ENCODE measurements at places on chromosomes 7 and 10. TPM values are rescaled to one million over a fixed set of nuclear protein-coding genes. Genes with fewer than 3 reads are reported as not detected.

DNA sequence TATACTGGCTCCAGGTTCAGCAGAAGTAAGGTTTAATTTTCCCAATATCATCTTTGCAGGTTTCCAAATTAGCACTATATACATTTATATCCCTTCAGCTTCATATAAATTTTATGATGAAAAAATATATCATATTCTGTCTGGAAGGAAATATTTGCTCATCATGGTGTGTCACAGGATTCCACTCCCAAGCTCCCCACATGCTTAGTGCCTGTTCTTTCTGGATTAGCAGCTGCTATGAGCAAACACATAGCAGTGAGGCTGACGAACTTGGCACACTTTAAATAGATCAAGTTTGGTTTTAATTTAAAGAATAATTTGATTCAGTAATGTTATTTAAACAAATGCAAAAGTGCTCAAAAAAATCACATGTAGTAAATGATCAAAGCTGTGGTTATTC lies 251.9 kb downstream of the AGMO start:
- DNase-seq = no peak

GRCh38 chr10:78659598-78659967 lies 409.2 kb upstream of the ZMIZ1 start:
- DNase-seq = no peak

DNA sequence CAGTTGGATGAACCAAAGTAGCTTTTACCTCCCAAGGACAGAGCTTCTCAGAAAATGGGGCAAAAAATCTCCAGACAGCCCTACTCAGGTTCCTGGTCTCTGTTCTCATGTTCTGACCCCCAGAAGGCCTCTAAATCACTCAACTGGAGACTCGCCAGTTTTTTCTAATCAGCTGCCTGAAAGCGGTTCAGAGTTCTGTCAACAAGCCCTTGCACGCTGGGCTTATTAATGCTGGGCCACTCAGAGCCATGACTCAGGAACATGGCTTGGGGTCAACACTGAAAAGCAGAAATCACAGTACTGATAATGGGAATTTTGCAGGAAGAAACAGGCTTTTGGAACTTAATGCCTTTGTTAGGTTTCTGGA lies 15.3 kb downstream of the ECHDC3 start:
- peak; percentile 48 for DNase-seq

DNA sequence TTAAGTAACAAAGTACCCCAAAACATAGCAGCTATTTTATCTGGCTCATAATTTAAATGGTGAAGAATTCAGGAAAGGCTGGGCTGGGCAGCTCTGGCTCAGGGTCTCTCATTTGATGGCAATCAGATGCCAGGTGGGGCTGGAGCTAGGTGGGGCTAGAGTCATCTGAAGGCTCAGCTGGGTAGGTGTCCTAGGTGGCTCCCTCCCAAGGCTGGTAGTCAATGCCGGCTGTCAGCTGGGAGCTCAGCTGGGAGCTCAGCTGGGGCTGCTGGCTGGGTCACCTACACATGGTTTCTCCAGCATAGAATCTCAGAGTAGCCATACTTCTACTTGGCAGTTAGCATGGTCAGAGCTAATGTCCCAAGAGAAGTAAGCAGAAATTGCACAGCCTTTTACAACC lies 34.1 kb downstream of the OSBPL3 start:
- DNase-seq = no peak

- no peak for DNase-seq
Observed at GRCh38 chr7:2108071-2108455, 124.7 kb downstream of the MAD1L1 start.

DNA sequence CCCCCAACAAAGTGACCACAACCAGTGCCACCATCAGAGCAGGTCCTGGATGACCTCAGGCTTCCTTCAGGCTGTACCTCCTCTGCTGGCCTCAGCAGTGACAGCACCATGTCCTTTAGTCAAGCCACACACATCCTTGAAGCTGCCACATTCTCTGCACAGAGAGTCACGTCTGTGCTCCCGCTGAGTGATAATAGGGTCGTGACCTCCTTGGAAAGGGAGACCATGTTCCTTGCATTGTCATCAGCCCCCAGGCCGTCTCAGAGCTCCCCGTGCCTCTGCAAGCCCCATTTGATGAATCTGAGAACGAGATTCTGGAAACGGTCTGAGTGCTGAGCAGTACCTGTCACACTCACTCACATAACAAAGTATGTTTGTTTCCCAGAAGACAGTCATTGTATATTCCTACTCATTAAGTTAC lies 106.5 kb upstream of the PRR15 start:
- DNase-seq = no peak

DNA sequence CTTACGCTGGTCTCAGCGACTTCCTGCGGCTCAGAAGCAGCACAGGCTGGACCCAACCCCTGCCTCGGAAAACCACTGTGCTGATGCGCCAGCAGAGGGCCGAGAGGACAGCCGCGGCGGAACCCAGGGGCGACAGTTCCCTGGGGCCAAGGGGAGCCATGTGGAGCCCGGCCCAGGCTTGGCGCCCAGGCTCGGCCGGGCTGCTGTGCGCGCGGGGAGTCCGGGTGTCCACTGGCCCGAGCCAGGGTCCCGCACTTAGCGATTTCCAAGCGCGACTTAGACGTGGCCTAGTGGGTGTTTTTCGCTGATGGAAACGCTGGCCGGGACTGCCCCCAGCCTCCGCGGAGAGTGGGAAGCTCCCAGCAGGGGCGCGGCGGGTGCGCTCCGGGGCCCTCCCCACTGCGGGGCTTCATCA lies 18.6 kb upstream of the ZNF32 start:
- no peak for DNase-seq

- DNase-seq = peak; percentile 81
Observed at GRCh38 chr7:107891636-107892366, 818 bp downstream of the DLD start.

GRCh38 chr7:138460176-138460648 lies at the start of gene TRIM24:
TSS of gene TRIM24 (plus strand) at chr7:138460259. CDS start at chr7:138460549, 290 bp downstream.
- peak; percentile 98 for DNase-seq

DNA sequence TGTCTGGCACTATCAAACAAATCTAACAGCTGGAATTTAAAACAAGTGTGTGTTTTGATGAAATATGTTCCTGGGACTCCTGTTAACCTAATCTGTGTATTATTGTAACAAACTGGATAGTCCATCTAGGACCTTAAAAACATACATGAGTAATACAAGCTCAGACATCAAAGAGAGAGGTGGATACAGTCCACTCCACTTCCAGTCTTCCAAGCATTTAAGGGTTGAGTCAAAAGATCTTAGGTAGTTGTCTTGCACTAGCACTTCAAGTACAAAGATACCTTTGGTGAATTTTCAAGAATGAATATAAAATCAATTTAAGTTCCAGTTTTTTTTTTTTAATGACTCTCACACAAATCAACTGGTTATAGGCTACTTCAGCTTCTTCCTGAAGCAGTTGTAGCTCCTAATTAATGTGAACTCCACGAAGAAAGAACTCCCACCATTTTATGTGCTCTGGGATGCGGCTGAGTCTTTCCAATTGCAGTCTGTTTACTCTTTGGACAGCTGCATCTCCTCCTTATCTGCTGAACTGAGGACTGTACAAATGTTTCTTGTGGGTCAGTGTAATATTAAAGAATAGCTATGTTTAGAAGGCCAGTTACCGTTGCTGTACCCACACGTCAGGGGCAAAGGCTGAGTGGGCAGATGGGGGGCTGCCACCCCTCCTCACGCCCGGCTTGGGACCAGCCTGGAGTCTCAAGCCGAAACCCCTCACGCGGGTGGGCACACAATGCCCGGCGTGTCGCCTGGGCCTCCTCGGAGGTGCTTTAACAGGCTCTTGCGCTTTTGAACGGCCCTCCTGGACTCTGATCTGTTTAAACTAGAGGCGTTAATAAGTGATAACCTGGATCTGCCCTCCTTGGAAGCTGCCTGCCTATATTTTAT lies 2.9 kb upstream of the IGF2BP3 start:
- DNase-seq = peak; percentile 28

DNA sequence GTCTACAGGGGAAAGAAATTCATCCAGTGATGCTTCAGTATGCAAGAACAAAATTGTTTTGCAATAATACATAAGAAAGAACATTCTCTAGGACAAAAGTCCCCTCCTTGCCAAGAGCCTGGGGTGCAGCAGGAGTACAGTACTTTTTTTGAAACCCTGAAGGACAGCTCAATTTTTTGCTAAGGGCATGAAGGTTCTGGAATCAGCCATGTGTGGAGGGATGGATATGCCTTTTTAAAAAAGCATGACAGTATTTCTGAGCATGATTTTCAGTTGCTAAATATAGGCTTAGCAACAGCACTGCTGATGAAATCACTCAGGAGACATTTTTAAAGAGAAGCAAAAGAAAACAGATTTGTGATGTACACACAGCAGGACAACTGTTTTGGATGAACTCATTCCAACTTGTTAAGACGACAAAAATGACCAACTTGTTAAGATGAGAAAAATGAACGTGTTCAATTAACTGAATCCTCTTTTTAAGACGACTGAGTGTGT lies 39.3 kb downstream of the HBP1 start:
- DNase-seq = no peak

DNA sequence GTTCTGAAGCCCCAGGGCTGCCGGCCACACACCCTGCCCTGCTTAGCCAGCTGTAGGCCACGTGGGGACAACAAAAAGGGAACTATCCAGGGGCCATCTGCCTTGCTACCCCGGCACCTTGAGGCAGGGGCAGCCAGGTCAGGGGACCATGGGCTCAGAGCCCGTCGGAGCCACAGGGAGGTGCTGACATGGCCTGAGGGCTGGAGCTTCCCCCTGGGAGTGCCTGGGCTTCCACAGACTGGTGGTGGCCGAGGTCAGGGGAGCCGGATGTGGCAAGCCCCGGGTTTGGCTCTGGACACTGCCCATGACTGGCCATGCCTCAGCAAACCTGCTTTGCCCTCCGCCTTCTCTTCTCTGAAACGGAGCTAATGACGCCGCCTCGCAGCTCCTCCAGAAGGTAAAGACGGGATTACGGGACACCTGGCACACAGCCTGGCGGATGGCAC lies 178.5 kb downstream of the EBF3 start:
- no peak for DNase-seq

DNA sequence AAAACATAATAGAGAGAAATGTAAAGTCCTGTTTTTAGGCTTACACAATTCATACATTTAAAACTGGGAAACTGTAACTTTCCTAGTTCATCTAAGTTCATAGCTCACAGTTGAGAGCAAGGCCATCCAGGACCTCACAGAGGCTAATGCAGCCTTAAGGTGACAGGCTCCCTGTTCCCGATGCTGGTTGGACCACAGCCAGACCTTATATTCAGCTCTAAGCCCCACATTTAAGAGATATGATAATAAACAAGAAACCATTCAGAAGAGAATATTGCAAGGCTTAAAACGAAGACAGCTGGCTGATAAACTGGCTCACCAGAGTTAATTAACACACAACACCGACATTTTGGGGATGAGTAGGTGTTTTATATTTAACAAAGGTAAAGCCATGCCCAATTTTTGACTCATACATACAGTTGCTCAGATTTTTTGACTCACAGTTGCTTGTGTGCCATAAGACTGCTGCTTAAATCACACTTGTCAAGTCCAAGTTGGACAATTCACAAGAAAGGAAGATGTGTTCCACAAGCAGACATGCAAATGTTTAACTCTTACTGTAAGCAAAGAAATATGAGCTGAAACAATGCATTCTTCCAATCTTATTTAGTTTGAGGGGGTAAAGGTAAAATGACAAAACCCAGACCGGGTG lies 41.1 kb upstream of the TMEM213 start:
- DNase-seq = no peak

DNA sequence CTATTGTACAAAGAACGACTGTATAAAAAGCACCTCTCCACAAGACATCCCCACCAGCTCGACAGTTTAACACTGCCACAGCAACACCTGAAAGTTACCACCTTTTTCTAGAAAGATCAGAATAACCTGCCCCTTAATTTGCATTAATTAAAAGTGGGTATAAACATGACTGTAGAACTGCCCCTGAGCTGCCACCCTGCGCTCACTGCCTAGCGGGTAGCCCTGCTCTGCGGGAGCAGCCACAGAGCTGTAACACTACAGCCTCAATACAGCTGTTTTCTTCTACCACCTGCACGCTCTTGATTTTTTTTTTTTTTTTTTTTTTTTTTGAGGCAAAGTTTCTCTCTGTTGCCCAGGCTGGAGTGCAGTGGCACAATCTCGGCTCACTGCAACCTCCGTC lies 140.9 kb downstream of the PARD3 start:
- no peak for DNase-seq

- DNase-seq = no peak
Observed at GRCh38 chr7:157540020-157540419, 203.2 kb downstream of the DNAJB6 start.

DNA sequence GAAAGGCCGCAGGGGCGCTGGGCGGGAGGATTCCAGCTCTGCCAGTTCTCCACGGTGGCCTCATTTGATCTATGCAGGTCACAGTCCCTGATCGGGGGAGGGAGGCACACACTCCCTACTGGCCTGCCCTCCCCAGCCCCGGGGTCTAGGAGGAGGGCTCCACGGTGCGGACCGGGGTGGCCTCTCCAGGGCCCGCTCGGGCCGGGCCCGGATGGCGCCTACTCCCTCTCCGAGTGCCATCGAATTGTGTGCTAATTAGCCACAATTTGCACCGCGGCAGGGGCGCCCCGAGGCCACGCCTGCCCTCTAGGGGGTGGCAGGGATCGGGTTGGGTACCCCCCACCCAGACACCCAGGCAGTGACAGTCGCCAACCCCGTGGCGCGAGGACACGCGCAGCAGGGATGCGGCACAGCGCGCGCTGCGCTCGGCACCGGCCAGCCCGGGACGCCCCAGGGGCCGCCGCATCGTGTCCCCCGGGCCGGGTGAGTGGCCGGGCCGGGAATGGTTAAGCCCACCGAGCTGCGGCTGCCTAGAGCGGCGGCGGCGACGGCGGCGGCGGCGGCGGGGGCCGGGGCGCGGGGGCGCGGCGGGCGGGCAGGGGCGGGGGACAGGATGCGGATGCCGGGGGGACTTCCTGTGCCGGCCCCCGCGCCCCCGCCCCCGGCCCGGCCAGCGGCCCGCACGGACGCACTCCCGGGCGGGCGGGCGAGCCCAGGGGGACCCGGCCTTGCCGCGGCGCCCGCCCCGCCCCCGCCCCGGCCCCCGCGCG lies at the start of gene ZNF853:
TSS of gene ZNF853 (plus strand) at position 658 of the 770 bp plus-strand sequence. CDS start 565 bp downstream, outside the sequence.
- no peak for DNase-seq

DNA sequence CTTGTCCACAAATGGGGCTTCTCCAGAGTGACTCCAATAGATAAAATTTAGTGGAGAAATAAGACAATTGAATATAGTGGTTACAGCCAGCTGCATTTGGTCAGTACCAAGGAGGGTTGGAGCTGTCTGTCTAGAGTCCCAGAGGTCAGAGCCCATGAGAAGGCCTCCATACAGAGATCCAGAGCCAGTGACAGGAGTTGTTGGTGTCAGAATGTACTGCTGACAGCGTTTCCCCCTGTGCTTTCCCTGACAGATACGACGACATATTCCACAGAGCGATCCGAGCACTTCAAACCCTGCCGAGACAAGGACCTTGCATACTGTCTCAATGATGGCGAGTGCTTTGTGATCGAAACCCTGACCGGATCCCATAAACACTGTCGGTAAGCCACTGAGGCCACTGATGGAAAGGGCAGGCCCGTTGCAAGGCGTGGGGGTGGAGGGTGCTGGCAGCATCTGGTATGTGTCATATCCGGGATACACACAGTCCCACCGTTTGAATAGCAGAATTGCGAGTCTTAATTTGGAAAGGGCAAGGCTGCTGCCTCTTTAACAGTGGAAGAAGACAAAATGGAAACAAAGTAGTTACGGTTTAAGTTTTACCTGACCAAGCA lies 483.6 kb downstream of the NRG3 start:
- no peak for DNase-seq

LRGUK gene
- 0.54 TPM for total RNA-seq

COL1A2 gene
- total RNA-seq = not detected

GJC3 gene
- total RNA-seq = 0.54 TPM

OR13A1 gene
- under 0.01 TPM for total RNA-seq

CALML3 gene
- not detected for total RNA-seq

CYP2C19 gene
- not detected for total RNA-seq

CDC123 gene
- 72.2 TPM for total RNA-seq

RBM20 gene
- total RNA-seq = under 0.01 TPM

CRYGN gene
- not detected for total RNA-seq

DLX5 gene
- not detected for total RNA-seq

DLX6 gene
- under 0.01 TPM for total RNA-seq

TAS2R41 gene
- total RNA-seq = 1.3 TPM
